ENCODE measurements at places on chromosomes 7 and 10.

DNA sequence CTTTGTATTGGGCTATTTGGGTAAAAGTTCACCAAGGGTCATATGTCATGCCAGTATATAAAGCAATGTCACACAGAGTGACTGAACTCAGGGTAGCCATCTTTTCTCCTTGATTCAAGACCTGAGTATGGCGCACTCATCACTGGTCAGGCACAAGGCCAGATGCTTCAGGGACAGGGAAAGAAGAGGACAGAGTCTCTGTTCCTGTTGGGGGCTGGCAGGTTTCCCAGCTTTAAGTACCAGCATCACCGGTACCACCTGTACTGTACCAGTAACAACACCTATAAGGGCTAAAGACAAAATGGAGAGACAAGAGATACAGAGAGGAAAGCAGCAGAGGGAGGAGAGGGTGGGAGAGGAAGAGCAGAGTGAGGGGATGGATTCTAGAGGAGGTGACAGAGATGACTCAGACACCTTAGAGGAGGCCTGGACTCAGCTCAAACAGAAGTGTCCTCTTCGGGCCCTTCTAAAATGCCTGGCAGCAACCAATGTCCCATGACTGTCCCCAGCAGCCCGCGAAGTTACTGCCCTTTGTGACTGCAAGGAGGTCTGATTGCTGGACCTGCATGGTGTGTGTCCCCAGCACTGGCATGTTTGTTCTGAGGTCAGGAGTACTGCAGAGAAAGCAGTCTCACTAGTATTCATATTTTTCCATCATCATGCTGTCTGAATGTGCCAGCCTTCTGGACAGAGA is 191.3 kb downstream of the MYOF start:
- DNase-seq, result no peak

DNA sequence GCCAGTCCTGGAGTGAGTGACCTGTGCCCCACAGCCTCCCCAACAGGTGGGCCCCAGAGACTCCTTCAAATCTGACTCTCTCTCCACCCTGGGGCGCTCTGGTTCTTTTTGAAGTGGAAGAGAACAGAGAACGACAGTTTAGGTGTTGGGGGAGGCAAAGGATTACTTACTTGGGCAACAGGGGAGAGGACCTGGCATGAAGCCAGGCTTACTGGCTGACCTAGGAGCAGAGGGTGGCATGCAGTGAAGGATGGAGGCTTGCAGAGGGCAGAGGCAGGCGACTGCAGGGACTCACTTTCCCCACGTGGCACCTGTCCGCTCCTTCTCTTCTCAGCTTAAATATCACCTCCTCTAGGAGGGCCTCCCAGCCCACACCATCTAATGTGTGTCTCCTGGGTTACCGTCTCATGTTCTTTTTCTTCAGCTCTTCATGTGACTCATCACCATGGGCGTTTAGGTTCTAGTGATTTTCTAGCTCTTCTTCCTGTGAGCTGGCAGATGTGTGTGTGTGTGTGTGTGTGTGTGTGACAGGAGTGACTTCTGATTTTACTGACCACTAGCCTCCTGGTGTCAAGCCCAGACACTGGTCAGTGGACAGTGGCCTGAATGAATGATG is 15.5 kb downstream of the LZTS2 start:
- no peak for DNase-seq

DNA sequence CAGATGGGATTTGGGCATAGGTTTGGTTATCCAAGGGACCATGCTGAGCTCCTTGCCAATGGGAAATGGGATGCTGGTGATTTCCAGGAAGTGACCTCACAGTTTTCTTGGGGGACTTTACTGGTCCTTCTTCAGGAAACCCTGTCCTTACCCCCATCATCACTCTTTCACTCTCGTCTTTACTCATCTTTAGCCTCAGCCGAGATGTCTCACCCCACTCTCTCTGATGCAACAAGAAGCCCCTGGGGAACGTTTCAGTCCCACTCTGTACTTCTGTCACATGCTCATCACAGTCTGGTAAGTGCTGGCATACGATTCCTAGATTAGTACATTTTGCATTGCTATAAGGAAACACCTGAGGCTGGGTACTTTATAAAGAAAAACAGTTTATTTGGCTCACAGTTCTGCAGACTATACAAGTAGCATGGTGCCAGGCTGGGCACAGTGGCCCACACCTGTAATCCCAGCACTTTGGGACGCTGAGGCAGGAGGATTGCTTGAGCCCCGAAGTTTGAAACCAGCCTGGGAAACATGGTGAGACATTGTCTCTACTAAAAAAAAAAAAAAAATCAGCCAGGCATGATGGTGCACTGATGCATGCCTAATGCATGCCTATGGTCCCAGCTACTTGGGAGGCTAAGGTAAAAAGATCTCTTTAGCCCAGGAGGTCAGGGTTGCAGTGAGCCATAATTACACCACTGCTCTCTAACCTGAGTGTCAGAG is 63.5 kb upstream of the VKORC1L1 start:
- no peak for DNase-seq

- DNase-seq, result no peak
These were observed 37.4 kb upstream of the RSU1 start for GRCh38 chr10:16854623-16855022.

GRCh38 chr10:96512524-96513304 is 1.0 kb downstream of the TLL2 start:
- no peak for DNase-seq

DNA sequence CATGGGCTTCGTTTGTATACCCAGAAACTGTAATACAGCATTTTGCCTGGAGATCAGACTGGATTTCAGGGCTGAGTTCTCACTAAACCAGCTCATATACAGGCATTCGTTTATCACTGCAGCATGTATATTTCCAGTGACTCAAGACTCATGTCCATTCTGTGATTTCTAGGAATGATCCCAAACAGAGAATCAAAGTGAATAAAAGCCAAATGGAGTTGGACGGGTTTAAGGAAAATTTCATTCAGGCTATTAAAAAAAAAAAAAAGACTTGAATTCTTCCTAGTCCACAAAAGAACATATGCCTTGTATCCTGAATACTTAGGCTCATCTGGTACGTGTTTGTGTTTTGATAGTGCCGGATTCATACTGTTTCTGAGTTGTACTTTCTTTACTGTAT is 46.8 kb downstream of the TET1 start:
- DNase-seq, result no peak

DNA sequence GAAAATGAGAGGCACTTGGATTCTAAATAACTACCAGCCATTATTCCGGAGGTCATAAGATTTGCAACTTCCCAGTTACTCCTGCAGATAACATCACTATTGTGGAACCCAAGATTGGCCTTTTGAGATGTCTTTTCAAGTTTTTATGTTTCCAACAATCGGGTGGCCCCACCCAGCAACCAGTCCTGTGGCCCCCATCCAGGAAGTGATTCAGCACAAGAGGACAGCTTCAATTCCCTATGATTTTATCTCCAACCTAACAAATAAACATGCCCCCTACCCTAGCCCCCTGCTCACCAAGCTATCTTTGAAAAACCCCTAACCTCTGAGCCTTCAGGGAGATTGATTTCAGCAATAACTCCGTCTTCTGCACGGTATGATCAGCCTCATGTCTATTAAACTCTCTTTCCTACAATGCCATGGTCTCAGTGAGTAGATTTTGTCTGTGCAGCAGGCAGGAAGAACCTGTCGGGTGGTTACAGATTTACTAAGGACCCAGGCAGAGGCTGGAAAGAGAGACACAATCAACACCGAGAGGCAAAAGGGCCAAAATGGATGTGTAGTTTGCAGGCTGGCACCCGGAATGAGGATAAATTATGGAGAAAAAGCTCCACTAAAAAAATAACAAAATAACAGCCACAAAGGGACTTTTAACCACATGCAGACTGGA is 83.9 kb upstream of the UNC5B start:
- DNase-seq, result no peak

- no peak for DNase-seq
These were observed 185.0 kb upstream of the GHITM start for GRCh38 chr10:83954193-83954799.

DNA sequence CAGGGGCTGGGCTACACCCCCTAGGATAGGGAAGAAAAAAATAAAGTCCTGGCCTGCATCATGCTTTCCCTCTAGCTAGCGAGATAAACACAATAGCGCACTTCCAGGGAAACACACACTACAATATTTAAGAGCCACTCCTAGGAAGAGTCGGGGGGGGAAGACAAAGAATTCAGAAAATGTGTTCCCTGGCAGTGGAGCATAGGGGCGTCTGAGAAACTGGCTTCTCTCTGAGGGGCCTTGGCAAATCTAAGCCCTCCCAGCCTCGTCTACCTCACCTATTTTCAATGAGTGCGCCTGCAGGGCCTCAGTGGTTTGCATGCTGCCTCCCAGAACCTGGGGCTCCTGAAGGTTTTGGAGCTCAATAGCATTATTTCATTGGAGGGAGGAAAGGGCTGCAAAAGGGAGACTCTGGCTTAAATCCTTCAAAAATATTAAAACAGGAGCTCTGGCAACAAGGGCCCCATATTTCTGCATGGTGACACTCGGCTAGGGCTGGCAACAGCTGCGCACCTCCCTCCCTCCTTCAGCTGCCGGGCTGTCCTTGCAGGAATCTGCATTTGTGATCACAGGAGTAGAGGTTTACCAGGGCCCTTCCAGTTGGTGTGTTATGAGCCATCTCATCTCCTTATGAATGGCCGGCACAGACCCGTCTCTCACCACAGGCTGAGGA is 10.8 kb downstream of the ANXA11 start:
- no peak for DNase-seq

GRCh38 chr7:48636391-48637015 is 287.8 kb upstream of the CDC14C start:
- DNase-seq, result no peak

DNA sequence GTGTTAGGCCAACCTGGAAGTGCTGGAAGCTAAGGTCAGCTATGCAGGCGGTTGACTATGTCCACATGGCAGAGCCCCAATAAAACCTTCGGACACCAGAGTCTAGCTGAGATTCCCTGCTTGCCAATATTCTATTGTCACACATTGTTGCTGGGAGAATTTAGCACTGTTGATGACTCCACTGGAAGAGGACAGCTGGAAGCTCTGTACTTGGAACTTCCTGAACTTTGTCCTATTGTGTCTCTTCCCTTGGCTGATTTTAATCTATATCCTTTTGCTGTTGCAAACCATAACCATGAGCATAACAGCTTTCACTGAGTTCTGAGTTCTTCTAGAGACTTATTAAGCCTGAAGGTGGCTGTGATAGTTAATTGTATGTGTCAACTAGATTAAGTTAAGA is 12.0 kb downstream of the XRCC2 start:
- no peak for DNase-seq

DNA sequence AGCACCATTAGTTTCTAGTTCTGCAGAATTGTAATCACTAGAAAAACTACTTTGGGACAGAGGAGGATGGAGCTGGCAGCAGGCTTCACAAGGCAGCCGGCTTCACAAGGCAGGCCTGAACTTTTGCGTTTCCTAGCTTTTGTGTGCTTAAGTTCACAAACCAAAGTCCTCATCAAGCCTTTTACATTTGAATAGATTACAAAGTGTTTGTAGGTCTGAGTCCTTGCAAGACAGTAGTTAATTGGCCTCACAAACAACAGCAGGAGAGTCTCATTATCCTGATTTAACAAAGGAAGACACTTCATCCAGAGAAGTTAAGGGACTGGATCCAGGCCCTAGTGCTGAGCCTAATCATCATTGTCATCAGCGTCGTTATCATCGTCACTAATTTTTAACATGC is 147.8 kb upstream of the AUTS2 start:
- no peak for DNase-seq

GRCh38 chr10:72567889-72568640 is 57.8 kb downstream of the MICU1 start:
- DNase-seq, result no peak

DNA sequence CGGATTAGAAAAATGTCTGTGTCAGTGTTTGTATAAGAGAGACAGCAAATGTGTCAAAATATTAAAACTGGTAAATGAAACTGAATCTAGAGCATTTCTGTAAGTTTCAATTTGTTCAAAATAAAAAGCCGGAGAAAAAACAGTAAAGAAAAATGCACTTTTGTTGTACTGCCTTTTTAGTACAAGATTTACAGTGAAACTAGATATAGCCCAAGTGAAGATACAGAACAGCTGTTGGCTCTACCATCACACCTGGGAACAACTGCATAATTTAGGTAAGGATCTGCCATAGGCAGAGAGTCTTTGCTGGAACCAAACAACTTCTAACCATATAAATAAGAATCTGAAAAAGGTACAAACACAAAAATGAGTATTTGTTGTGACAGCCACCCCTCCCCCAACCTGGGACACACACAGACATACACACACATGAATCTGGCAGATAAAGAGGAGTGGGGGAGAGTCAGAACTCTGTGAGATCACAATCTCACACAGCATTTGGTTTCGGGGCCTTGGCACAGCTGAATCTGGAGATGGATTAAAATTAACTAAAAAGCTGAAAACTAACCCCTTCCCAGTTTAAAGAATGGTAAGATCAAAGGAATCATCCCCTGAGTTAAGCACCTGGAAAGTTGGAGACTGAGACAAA is 54.8 kb downstream of the DPY19L1 start:
- DNase-seq, result no peak

DNA sequence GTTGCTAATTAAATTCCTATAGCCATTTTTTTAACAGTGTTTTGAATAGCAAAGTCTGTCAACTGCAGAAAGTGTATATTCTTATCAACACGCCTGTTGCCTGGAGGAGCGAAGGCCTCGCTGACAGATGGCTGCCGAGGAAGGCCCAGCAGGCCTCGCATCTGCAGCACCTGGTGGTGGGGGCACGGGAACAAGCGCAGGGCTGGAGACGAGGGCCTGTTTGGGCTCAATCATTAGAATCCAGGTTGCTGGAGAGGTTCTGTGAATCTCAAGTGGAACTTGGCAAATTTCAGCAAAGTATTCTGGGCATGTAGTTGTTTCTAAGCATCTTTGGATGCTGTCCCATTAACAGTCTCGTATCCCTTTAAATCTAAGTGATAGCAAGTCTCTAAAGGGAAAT is 66.1 kb upstream of the FAM204A start:
- no peak for DNase-seq

DNA sequence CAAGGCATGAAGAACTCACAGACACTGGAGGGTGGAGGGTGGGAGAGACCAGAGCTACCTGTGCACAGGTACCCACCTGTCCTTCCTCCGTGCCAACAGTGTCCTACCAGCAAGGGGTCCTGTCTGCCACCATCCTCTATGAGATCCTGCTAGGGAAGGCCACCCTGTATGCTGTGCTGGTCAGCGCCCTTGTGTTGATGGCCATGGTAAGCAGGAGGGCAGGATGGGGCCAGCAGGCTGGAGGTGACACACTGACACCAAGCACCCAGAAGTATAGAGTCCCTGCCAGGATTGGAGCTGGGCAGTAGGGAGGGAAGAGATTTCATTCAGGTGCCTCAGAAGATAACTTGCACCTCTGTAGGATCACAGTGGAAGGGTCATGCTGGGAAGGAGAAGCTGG is 21.8 kb downstream of the PRSS2 start:
- DNase-seq, result no peak

DNA sequence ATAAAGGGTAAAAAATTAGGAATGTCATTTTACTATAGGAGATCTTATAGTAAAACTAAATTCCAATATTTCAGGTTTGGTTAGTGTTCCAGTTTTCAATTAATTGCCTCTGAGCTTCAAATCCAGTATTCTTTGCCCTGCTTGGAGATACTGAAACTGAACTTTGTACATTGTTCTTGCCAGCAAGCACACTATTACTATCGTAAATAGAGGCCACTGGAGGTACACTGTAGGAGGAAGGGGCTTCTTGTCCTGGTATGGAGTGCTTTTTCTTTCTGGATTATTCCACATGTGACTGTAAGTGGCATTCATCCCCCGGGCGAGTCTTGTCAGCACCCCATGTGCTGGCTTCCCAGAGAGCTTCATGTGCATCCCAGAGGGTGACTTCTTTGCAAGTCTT is 234.7 kb upstream of the PTPRZ1 start:
- no peak for DNase-seq

All from T-helper 2 cell (primary cell).